Left lung (tissue), 14 donors: ENCODE measurements at places on chromosomes 7 and 10.

GRCh38 chr10:46228563-46229071, 58.2 kb upstream of the ANTXRL start:
- DNase-seq: peak; percentile 71

DNA sequence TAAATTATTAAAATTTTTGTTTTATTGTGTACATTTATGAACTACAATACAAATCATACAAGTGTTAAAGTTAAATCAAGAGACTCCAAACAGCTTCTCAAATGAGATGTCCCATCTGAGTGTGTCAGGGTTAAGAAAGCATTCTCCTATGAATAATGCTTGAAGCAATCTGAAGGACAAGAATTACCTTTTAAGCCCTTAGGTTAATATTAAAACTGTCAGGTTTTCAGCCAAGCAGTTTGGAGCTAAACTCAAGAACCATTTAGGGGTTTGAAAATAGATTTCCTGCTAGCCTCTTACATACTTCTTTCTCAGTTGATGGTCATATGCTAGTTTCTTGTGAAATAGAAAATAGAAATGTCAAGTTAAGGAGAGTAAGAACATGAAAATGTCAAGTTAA, 38.3 kb downstream of the LIPJ start:
- no peak for DNase-seq

DNA sequence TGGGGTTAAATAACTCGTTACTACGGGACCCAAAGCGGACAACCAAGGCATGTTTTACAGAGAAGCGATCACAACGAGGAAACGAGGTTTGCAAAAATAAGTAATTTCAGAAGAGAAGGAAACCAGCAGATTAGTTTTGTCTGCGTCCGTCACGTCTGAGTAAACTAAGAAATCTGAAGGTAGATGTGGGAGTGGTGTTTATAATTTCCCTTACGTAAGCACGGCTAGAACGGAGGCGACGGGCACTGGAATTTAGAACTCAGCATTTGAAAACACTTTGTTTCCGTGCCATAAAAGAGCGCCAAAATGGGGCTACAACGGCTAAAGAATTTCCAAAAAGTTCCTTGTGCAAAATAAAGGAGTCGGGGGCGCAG, 718 bp upstream of the UMAD1 start:
- DNase-seq: peak; percentile 38

- DNase-seq: no peak
These were observed 45.4 kb downstream of the NKX6-2 start for GRCh38 chr10:132740588-132740987.

- DNase-seq: no peak
These were observed 229.1 kb upstream of the DGKB start for GRCh38 chr7:15131661-15132060.

- DNase-seq: no peak
These were observed 132.9 kb upstream of the ZMIZ1 start for GRCh38 chr10:78935697-78936407.

DNA sequence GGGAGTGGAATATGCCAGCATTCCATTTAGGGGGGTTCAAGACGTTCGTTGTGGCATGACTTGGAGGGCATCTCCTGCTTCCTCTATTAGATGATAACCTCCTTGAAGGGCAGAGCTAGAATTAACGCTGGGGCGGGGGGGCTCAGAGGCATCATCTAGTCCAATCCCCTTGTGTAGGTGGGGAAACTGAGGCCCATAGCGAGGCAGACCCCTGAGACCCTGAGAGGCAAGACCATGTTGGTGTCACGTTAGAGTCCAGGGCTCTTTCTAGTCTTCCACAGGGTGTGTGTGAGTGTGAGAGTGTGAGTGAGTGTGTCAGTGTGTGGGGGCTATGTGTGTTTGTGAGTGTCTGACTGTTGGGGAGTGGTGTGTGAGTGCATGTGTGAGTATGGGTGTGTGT, 29.3 kb upstream of the NUB1 start:
- no peak for DNase-seq

- DNase-seq: no peak
These were observed 124.2 kb upstream of the PDLIM1 start for GRCh38 chr10:95414844-95415485.

DNA sequence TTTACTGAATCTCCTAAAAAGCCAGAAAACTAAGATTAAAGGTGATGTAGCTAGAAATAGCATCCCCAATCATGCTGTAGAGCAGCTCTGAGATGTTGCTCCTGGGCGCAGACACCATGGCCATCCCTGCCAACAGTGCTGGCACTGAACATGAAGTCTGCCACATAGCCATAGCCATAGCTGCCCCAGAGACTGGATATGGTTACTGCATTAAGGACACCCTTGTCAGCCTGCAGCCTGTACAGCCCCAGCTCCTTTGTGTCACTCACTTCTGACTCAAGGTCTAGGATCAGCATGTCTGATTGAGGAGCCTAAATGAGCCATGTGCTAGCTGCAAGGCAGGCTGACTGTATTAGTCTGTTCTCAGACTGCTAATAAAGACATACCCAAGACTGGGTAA, 284.6 kb downstream of the RPS24 start:
- DNase-seq: no peak

GRCh38 chr7:141328290-141328689, 222.9 kb upstream of the AGK start:
- no peak for DNase-seq

DNA sequence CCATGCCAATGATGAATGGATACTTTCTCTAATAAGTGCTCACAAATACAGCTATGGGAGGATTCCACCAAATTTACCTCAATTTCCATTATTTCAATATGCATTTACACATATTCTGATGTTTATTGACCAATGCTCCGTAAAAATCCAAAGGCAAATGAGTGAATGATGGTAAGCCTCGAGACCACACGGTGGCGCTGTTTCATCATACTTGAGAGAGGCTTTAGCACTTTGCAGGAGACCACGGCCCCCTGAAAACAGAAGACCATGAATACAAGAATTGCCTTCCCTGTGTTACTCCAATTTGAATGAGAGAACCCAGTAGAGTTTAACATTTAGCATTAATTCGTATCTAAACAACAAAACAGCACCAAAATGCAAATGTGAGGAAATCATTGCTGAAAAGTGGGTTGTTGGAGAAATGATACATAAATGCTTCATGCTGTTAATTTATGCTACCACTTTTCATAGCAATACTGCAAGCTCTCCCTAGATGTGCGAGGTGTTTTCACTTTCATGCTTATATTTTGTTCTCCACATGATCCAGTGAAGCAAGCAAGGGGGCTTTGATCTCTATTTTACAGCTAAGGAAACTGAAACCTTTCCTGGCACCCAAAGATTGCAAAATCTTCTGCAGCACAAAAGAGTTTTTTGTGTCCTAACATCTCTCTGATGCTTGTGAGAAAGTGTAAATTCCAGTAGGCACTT, 35.4 kb downstream of the TRIL start:
- peak; percentile 80 for DNase-seq

DNA sequence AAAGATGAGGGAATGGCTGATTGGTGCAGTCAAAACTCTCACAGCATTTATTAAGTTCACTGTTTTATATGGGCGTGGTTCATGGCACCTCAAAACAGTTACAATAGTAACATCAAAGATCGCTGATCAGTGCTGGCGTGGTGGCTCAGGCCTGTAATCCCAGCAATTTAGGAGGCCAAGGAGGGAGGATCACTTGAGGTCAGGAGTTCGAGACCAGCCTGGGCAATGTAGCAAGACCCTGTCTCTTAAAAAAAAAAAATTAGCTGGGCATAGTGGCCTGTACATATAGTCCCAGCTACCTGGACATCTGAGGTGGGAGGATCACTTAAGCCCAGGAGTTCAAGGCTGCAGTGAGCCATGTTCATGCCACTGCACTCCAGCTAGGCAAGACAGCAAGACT, 48.5 kb downstream of the KLHDC10 start:
- DNase-seq: no peak

DNA sequence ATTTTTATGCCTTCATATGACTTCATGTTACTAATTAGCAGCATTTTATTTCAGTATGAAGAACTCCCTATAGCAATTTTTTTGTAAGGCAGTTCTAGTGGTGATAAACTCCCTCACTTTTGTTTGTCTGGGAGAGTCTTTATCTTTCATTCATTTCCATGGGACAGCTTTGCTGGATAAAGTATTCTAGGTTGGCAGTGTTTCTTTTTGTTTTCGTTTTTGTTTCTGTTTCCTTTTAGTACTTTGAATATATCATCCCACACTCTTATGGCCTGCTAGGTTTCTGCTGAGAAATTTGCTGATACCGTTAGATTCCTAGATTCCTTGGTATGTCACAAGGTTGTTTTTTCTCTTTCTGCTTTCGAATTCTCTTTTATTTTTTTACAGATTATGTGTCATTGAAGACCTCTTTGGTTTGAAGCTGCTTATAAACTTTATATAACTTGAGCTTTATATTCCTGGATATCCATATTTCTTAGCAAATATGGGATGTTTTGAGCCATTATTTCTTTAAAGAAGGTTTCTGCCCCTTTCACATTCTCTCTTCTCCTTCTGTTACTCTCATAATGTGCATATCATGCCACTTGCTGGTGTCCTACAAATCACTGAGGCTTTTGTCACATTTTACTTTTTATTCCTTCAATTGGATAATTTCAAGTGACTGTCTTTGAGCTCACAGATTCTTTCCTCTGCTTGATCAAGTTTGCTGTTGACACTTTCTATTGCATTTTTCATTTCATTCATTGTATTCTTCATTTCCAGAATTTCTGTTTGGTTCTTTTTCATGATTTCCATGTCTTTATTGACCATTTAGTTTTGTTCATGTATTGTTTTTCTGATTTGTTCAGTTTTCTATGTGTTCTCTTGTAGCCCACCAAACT, 28.9 kb upstream of the AHR start:
- no peak for DNase-seq

GRCh38 chr7:6278749-6279310, 6.4 kb upstream of the CYTH3 start:
- no peak for DNase-seq

- DNase-seq: no peak
These were observed 19.3 kb downstream of the GFRA1 start for GRCh38 chr10:116253716-116254115.

- DNase-seq: no peak
These were observed 933.7 kb downstream of the DNAJB9 start for GRCh38 chr7:109503421-109503820.

GRCh38 chr10:123462756-123463155, 203.4 kb upstream of the GPR26 start:
- DNase-seq: no peak

DNA sequence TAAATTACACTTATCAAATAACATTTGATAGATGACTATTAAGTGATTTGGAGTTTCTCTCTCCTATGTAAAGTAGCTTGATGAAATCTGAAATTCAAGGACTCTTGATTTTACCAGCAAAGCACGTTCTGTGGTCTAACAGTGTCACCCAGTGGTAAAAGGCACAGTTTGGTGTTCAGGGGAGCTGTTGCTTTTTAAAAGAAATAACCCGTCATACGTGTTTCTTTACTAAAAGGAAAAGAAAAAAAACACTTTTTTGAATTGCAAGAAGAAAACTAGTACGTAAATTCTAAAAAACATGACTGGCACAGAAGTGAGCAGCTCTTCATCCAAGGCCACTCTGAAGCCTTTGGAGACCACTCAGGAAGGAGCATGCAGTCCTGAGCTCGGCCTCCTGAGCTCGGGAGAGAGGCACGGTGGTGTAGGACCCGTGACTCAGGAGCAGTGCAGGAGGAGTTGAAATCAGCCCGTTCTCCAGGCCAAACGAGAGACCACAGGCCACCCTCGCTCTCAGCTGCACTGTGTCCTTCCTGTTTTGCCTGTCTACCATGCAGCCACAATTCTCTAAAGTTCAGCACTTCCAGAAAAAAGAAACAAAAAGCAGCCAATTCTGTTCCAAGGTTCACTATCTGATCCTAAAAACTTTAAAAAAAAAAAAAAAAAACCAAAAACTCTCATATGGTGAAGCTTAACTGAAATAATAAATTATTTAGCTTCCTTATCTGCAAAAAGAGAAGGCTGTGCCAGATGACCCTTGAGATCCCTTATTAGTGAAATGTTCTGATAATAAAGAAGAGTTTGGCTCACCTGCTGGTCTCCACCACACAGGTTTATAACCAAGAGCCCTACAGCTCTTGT, 212.6 kb upstream of the FRMD4A start:
- peak; percentile 82 for DNase-seq

GRCh38 chr10:123134915-123135414, 805 bp upstream of the HMX3 start:
- DNase-seq: no peak

GRCh38 chr10:99760321-99760720, 22.1 kb upstream of the ABCC2 start:
- DNase-seq: no peak

DNA sequence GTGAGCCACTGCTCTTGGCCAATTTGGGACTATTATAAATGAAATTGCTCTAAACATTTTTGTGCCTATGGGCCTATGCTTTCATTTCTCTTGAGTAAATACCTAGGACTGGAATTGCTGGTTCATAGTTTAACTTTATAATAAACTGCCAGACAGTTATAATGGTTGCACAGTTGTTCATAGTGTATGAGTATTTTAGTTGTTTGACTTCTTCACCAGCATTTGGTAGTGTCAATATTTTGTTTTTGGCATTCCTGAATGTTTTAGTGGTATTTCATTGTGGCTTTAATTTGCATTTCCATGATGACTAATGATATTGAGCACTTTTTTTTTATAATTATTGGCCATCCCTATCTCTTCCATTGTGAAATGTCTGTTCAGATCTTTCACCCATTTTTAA, 29.5 kb downstream of the PLEKHA8 start:
- no peak for DNase-seq

GRCh38 chr10:129381741-129382140, 85.3 kb upstream of the MGMT start:
- no peak for DNase-seq

DNA sequence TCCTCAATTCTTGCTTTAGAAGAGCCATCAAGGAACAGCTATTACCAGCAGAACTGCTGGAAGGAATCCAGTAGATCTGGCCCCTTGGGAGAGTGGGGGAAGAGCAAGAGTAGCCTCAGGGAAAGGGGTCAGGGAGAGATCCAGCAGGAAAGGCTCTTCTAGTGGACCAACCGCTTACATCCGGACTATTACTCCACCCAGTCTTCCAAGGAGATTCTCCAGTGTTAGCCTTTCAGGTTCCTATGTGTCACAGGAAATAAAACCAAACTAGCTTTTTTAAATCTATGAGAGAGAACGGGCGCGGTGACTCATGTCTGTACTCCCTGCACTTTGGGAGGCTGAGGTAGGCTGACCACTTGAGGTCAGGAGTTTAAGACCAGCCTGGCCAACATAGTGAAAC, 34.3 kb downstream of the TET1 start:
- no peak for DNase-seq

DNA sequence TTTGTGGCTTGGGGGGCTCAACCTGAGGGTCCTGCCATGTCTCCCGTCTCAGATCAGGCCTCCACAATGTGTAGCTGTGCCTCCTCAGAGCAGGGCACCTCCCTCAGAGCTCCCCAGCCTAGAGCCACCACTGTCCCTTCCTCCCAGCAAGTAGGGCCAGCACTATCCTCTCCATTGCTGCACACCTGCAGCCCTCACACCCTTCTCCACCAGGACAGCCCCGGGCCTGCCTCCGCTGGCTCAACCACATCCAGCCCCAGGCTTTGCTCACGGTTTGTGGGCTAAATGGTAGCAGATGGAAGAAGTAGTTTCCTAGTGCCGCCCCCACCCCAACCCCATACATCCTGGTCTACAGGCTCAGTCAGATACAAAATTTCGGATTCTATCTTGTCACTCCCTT, 10.1 kb downstream of the NFKB2 start:
- no peak for DNase-seq

- DNase-seq: no peak
These were observed 34.4 kb upstream of the GRM8 start for GRCh38 chr7:127287133-127287532.

GRCh38 chr10:102283890-102284289, 38.6 kb downstream of the GBF1 start:
- no peak for DNase-seq

GRCh38 chr7:499853-500485, 19.7 kb downstream of the PDGFA start:
- no peak for DNase-seq
